Breast epithelium (tissue), 4 donors: ENCODE measurements at places on chromosomes 6 and 20.

DNA sequence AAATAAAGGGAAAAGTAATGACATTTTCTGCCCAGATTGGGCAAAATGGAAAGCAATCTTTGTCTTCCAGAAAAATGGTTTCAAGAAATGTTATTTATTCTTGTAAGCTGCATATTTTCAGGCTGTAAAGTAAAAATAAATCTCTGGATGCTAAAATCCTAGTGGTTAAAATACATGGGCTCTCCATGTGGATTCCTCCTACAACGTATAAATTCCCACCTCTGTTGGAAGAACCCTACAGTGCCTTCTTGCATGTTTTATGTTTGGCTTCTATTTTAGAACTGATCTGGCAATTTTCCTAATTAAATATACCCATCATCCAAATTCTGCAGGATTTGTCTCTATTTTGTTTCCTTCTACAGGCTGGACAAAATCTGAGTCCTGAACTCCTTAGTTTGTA lies 528.9 kb downstream of the COL12A1 start:
- no peak for DNase-seq

DNA sequence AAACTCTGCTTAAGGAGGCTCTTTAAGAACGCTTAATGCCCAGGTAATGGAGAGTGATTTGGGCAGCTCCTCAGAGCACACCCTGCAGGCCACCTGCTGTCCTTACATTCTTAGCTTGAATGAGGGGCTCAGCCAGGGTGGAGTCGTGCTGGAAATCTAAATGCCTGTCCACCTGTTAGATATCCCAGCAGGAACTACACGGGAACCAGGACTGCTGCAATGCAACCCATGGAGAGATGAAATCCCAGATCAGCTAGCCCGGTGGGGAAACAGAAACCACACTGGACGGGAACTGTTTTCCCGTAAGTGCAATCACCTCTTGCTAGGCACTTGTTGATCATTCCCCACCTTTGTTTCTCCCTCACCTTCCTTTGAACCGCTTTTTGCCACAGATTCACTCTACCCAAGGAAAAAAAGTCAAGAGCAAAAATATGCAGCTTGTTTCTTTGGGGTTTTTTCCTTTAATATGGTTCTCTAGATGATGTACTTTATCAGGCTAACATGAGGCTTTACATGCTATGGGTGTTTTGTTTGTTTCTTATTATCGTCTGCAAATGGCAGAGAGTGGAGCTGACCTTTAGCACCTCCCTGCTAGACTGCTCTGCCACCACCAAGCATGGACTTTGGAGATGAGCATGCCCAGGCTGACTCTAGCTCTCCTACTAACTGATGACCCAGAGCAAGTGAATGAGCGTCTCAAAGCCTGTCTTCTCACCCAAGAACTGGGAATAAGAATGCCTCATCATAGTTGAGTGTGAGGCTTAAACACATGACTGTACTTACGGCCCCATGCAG lies 125.9 kb upstream of the TNFAIP3 start:
- DNase-seq, result no peak

DNA sequence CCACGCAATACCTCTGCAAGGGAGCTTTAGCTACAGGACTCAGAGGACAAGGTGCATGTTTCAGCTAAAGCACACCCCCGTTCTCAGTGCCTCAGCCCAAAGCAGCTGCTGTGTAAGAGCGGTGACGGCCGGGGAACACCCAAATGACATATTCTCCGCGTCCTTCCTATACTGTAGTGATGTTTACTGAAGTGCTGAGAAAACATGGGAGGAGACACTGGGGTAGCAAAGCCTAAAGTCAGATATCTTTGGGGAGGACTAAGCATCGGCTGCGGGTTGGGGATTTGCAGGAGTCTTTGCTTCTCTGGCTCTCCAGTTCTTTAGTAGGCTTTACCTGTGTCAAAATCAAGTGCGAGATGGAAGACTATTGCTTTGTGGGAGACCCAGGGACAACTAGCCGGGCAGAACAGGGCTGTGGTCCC lies 1.7 kb downstream of the SLC22A23 start:
- DNase-seq, result no peak

DNA sequence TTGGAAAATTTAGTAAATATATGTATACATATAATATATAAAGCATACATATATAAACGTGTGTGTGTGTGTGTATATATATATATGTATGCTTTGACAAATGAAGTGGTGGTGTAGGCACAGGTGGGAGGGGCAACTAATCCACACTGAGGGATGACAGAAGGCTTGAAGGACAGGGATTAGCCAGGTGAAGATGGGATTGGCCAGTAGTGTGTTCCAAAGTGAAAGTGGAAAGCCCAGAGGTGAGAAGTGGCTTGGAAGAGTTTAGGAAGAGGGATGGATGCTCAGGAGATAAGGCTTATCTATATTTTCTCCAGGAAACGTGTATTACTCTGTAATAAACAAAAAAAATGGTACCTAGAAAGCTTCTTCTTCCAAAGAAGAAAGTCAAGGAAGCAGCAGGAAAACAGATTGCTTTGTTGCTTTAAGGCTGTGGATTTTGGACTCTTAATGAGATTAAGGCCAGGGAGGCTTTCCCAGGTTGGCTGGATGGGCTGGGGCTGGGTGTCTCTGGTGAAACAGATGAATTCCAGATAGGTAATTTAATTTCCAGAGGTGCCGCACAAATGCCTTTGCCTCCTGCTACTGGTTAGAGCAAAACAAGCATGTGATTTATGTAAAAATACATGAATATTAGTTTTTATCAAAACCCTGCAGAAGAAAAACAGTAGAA lies 63.9 kb downstream of the JARID2 start:
- no peak for DNase-seq

DNA sequence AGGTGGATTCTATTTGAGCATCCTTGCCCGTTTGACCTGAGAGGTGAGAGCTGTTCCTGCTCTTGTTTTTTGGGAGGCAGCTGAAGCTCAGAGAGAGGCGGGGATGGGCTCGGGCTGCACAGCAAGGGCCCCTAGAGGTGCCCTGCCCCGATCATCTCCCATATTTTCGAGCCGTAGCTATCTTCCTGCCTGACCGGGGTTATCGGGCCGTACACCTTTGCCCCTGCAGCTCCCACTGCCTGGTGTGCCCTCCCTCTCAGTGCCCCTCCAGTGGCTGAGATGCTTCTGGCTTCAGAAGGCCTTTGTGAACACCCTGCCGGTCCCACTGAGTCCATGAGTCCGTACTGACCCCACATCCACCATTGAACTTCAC lies 6.7 kb downstream of the SRC start:
- DNase-seq, result no peak

- no peak for DNase-seq
Measured at GRCh38 chr20:2405693-2406065, 25.0 kb downstream of the TGM6 start.

DNA sequence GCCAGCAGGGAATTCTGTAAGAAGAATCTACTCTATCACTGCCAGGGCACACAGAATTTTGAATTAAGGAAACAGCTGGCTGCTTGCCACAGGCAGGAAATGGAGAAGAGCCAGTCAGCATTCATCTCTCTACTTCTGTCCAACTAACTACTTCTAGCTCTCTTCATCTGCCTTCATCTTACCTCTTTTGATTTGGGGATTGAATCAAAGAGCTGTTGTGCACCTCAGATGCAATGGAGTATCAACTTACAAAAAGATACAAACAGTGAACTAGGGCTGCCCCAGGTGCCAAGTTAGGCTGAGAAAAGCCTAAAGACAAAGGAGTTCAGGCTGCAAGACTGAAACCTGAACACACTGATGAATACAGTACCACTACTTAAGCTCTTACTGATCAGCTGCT lies 82.0 kb downstream of the PTPRK start:
- no peak for DNase-seq

DNA sequence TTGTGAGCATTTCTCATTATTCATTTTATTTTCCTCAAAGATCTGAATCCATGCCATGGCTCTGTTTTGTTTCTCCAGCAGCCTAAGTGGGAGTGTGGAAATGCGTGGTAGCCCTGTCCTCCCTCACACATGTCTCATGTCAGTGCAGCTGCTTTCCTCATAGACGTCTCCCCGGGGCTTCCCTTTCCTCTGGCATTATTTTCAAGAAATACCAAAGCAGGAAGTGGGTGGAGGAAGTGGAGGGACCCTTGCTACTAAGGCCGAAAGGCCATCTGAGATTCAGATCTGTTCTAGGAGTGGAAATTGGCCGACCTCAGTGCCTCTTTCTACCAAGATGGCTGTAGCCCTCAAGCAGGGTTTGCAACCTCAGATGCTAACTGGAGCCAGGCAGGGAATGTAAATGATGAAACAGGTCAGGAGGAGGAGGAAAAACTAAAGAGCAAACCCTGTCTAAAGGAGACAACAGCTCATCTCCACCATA lies 420.9 kb upstream of the PLCB4 start:
- no peak for DNase-seq

GRCh38 chr6:119768201-119768600 lies 418.6 kb upstream of the MAN1A1 start:
- no peak for DNase-seq

DNA sequence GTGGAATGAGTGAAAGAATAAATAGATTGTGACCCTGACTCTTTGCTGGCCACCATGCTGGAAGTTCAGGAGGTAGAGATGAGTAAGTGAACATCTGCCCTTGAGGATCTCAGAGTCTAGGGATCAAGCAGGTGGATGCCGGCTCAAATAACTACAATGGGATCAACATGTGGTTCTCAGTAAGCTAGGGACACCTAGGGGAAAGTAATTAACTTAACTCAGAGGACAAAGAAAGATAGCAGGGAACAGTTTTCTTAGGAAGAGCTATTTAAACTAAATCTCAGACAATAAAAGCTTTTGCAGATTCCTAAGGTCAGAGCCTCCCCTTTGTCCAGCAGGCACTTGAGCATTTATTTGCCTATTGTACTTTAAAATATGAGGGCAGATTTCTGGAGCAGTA lies 29.1 kb downstream of the SLC13A3 start:
- DNase-seq, result no peak

DNA sequence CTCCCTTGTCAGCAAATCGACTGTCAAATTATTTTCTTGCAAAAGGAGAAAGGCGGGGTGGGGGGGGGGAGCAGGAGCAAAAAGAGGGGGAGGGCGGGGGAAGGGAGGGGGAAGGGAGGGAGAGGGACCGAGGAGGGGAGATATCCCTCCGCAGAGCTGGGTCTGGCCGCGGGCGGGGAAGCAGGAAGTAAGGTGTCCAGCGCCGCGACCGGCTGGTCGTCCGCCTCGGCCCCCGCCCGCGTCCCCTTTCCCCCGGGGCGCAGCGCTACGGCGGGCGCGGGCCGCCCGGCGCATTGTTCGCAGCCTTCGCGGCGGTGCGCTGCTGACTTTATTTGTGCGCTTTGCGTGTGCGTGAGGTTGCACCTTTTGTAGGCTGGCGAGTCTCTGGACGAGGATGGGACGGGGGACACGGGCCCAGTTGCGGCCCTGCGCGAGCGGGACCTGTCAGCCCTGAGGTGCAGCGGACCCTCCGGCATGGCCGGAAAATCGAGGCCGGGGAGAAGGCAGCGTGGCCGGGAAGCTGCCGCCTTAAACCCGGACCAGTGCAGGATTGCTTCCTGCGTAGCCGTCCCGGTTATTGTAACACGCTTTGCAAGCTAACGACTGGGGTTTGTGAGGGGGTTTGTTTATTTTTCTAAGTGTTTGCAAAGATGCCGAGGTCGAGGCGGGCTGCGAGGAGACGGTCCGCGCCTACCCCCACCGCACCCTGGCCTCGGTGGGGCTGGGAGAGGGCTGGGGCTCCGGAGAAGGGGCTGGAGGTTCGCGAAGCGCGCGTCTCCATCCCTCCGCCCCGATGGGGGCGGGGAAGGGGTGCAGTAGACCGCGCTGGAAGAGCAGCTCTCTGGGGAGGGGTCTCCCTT lies 675 bp upstream of the TRERF1 start:
- DNase-seq, result peak; percentile 73

DNA sequence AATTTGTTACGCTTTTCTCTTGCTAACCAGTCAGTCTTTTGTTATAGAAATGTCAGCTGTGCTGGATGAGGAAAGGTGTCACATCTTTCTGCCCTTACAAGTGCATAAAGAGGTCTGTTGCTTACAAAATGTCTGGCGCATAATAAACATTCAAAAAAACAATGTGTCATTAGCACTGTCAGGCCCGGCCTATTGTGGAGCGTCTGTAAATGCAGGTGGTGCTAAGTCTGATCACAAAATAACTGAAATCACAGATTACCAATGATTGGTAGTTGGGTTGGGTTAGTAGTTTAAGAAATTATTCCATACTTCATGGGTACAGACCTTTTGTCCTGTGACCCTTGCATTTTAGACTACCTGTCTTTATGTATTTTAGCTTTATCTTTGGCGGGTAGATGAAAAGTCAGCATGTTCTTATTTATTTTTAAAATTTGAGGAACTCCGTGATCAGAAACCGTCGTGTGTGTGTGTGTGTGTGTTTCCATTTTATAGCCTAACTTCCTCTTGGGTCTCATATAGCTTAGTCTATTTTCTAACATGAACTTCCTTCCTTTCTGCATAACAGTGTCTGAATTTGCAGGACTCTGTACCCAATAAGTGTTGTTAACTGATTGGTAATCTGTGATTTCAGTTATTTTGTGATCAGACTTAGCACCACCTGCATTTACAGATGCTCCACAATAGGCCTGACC lies 88.1 kb upstream of the IFNGR1 start:
- DNase-seq, result no peak

DNA sequence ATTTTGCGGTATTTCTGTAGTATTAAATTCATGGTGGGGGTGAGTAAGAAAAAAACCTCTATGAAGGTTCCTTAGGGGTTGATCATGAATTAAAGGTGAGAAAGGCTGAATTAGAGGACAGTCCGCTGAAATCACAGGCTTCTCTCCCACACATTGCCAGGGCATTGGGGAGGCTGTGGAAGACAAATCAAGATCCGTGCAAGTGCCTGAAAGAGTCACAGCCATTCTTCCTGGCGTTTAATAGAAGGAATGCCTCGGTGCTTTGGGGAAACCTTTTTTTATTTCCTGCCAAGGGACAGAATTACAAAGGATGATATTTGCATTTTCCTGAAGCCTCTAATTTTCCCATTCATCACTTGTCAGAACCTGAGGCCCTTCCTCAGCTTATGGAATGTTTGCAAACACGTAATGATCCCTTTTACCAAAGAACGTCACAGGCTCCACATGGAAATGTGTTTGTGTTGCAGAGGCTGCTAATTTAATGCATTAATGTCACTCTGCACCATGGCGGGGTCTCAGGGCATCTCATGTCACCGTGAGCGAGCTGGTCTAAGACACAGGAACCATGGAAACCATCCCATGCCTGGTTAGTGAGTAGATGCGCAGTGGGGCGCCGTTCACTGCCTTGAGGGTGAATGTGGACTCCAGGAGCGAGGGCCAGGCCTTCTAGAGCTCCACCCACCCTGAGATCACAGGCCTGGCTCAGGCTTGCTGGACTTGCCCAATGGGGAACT lies 185.9 kb upstream of the SULF2 start:
- no peak for DNase-seq

- DNase-seq, result no peak
Measured at GRCh38 chr6:14055541-14055940, 62.0 kb upstream of the CD83 start.

- DNase-seq, result no peak
Measured at GRCh38 chr6:136920671-136921380, 1.3 kb upstream of the SLC35D3 start.

DNA sequence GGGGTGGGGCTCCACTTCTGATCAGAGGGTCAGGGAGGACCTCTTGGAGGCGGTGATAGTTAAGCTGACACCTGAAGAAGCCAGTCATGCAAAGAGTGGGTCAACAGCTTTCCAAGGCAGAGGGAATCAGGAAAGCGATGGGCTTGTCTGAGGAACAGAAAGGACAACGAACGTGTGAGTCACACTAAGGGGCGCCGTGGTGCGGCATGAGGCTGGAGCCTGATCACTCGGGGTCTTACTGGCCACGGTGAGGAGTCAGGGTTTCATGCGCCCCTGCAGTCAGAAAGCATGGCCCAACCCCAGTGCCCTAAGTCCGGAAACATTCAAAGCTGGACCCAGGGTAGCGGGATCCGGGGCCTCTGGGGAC lies 50.6 kb upstream of the SLC32A1 start:
- no peak for DNase-seq
